Tibial artery (tissue), 4 donors: ENCODE measurements at places on chromosomes 3 and 15.

DNA sequence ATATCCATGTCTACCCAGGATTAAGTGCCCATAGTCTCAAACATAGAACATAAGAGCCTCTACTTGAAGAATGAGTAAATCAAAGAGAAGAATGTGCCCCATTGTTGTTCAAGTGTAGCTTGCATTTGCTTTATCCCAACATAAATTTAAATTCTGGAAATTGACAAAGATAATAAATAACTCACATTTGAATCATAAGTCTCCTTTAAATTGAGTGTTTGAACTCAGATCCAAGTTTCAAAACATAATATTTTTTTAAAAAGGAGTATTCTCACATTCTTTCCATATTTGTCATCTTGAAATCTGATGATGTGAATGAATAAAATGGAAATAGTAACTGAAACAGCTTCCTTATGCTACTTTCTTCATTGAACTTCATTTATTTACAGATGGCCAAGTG is 135.2 kb downstream of the MECOM start:
- no peak for DNase-seq

GRCh38 chr3:39323494-39323893 is 6.0 kb upstream of the CCR8 start:
- DNase-seq = no peak

- no peak for DNase-seq
Measured at GRCh38 chr3:192986379-192986778, 68.7 kb upstream of the MB21D2 start.

DNA sequence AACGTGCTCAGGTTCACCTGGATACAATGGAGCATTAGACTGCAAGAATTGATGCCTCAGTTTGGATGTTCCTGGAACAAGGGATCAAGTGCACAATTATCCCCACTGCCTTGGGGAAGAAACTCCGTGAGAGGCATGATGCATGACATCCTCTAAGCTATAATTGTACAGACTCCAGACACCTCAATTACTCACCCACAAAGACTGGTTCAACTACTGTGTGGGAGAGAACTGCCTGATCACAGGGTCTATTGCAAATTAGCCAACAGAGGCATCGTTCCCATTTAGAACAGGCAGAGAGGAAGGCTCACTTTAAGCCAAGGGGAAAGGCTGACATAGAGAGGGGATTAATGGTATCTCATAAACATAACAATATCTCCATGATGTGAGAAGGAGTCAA is 43.5 kb downstream of the ARRDC4 start:
- no peak for DNase-seq

DNA sequence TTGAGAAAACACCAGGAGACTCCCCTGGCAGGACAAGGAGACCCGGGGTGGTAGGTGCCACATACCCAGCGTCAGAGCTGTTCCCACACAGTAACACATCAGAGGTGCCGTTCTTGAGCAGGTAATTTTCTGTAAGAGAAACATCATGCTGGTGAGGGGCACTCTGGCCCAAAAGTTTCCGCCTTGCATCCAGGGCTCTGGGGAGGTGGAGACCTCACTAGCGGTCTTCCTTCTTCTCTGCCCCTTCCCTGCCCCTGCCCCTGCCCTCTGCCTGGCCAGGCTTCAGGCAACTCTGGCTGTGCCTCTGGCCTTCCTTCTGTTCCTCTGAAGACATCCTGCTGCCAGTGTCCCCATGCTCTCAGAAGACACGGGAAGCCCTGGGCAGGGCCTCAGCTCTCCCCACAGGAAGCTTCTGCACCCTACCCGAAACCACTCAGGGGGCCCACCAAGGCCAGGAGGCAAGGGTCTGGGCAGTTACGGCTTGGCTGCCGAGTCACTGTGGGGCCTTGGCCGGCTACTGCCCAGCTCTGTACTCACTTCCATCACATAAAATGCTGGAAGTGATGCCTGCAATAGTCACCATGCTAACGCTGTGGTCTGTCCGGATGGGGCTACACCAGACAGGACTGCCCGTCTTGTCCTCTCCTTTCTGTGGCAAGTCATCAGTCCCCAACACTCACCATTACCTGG is 41.3 kb downstream of the SCN5A start:
- DNase-seq = peak; percentile 45

- no peak for DNase-seq
Measured at GRCh38 chr3:63969876-63970275, 53.4 kb downstream of the PSMD6 start.

DNA sequence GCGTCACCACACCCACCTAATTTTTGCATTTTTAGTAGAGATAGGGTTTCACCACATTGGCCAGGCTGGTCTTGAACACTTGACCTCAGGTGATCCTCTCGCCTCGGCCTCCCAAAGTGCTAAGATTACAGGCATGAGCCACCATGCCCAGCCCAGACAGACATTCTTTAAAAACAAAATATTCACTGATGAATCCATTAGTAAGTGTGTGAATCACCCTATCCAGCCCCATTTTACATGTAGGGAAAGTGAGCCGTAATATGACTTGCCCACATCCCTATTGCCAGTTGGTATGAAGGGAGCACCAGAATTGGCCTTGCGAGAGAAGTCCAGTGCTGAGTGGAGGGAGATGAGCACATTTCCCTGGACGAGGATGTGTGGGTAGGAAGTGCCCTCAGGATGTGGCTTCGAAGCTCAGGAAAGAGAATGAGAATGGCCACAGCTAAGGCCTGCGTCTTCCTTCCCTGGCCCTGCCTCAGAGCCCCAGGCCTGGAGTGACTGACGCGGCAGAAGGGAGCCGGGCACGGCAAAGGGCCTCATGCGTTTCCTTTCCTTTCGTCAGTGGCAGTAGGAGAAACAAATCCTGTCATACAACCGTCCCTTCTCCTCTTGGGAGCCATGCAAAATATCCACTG is 28.3 kb upstream of the ETV5 start:
- DNase-seq = no peak

GRCh38 chr3:2517500-2518172 is 419.0 kb downstream of the CNTN4 start:
- no peak for DNase-seq

DNA sequence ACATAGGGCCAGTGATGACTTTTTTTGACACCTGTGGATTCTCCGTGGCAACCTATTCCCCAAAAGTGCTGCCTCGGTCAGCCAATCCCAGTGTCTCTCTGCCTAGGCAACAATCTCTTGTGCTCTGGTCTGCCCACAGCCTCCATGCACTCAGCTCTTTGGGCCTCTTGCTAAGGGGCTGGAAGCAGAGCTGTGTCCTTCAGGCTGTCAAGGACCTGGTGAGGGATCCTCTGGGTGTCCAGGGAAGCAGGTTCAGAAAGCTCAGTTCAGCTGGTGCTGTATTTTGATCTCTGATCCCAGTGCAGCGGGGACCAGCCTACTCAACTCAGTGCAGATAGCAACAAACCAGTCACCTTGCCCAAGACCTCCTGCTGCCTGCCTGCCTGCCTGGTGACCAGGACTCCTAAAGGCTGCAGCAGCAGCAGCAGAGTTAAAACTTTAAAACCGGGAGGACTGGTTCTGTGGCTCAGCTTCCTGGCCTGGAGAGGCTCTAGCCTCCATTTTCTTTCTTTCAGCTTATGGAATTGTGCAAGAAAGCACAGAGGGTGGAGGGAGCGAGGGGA is 6.2 kb downstream of the PAK6 start:
- DNase-seq = peak; percentile 12

GRCh38 chr3:57544181-57545125 is at the start of gene DNAH12:
Gene DNAH12 (minus strand): TSS chr3:57544344. CDS start chr3:57542870, 1,474 bp downstream.
- no peak for DNase-seq

- no peak for DNase-seq
Measured at GRCh38 chr15:75834021-75834420, 9.2 kb upstream of the UBE2Q2 start.

- peak; percentile 71 for DNase-seq
Measured at GRCh38 chr3:189099505-189100290, 72.1 kb upstream of the TPRG1 start.

DNA sequence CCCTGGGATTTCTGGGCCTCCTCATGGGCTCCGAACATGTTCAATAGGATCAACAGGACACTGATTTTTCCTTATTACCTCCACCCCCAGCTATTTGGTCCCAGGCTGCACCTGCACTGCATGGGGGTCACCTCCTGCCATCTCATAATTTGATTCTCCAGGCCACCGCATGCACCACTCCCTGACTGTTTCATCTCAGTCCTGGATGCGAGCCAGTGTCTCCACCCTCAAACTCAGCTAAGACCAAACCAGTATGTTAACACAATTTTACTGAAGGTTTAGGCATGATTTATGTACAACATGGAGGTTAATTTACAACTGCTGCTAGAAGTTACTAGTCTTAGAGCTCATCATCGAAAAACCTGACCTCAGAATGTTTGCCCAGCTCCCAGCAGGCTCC is 249.5 kb downstream of the UACA start:
- DNase-seq = no peak

- no peak for DNase-seq
Measured at GRCh38 chr3:15439476-15439875, 12.1 kb downstream of the EAF1 start.

- no peak for DNase-seq
Measured at GRCh38 chr15:101246391-101246790, 5.5 kb downstream of the CHSY1 start.

DNA sequence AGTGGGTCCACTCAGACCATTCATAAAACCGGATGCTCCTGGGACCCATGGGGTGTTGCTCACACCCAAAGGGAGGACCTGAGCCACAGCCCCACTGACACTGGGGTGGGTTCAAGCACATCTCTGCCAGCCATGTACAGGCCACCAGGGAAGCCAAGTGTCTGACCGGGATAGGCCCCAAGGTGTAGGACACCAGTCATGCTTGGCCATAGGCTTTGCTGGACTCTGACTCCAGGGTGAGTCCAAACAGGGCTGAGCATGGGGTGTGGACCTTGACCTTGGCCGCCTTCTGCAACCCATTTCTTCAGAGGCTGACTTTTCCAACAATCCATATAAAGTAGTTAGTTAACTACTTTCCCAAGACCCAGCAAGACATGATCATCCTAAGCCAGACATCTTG is 31.4 kb upstream of the DUSP7 start:
- DNase-seq = no peak

- DNase-seq = peak; percentile 67
Measured at GRCh38 chr15:90412356-90413194, 24.5 kb downstream of the IQGAP1 start.

DNA sequence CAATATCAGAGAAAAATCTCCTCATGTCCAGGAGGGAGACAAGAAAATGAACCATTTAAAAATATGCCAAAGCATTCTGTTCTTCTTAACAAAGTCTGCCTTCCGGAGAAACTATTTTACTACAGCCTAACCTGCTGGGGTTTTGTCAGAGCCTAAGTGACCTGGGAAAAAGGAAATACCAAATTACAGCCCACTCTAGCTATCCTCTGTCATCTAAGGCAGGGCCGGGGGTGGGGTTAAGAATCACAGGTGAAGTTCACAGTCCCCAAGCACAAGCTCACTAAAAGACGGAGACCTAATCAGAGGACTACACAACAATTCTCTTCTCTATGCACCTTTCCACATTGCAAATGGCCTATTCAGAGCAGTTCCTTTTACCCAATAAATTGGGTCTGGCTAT is 116.6 kb downstream of the TRIM42 start:
- DNase-seq = no peak

GRCh38 chr3:10471054-10471688 is 34.2 kb downstream of the ATP2B2 start:
- DNase-seq = no peak

GRCh38 chr3:172153335-172153861 is 114.0 kb downstream of the FNDC3B start:
- DNase-seq = peak; percentile 97

GRCh38 chr3:52237657-52238172 is 1.2 kb downstream of the TWF2 start:
- DNase-seq = peak; percentile 90

DNA sequence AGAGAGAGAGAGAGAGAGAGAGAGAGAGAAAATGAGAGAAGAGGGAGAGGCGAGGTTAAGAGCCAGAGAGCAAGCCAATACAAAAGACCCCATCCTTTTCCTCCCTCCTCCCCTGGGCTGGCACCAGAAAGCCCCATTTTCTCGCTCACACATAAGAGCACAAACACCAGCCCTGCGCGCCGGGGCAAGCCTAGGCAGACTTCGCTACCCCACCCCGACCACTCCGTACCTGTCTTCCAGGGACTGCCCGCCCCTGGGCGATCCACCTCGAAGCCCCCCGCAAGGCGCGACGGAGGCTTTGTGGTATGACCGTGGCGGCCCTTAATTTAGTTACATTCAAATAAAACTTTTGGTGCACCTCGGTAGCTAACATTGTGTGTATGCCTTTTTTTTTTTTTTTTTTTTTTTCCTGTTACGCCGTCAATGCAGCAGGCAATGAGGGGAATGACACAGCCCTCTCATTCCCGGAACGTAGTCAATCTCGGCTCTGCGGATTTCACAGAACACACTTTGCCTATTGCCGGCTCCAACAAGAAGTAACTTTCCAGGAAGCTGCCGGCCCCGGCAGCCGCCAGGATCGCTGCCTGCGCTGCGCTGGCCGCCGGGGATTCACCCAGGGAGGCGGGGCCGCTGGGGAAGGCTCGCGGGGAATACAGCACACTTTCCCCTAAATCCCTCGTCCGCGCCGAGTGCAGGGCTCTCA is 7.7 kb downstream of the BCL6 start:
- peak; percentile 90 for DNase-seq

- peak; percentile 78 for DNase-seq
Measured at GRCh38 chr15:69523010-69524001, 70.7 kb downstream of the RPLP1 start.

GRCh38 chr3:35658686-35659085 is 19.4 kb downstream of the ARPP21 start:
- no peak for DNase-seq

GRCh38 chr3:27160146-27160545 is 209.0 kb downstream of the NEK10 start:
- DNase-seq = no peak

DNA sequence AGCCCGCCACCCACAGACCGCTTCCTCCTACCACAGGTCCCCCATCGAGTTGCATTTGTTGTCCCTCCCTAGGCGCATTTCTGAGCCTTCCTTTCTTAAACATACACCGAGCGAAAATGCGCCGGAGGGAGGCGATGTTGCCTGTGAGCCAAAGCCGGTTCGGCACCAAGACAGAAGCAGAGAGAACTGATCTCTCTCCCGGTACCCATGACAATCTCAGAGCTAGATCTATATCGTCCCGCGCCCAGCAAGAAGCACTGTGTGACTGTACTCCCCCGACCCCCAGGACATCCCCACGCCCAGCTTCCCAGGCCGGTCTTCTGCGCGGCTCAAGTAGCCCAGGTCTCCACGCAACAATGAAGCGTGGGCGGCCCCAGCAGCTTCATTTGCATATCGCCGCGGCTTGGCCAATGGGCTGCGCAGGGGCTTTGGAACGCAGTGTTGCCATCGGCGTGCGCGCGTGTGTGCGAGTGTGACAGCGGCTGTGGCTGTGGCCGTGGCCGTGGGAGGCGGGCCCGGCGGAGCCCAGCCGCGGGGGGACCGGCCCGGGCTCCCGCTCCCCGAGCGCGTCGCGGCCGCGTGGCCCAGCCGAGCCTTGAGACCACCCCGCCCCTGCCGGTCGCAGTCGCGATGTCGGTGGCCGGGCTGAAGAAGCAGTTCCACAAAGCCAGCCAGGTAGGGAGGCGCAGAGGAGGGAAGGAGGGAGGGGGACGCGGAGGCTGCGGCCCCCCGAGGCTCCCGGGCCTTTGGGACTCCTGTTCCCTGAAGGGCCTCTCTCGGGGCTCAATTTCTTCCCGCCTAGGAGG is at the start of gene SH3GL3:
Gene SH3GL3, plus strand, starts transcription at position 438 of the 806 bp plus-strand sequence. Its CDS starts 193 bp downstream, at position 631.
- DNase-seq = peak; percentile 83

GRCh38 chr3:128505771-128506170 is 12.8 kb upstream of the GATA2 start:
- no peak for DNase-seq
